KG1 (cell line): ENCODE measurements at places on chromosomes 3 and 15.

DNA sequence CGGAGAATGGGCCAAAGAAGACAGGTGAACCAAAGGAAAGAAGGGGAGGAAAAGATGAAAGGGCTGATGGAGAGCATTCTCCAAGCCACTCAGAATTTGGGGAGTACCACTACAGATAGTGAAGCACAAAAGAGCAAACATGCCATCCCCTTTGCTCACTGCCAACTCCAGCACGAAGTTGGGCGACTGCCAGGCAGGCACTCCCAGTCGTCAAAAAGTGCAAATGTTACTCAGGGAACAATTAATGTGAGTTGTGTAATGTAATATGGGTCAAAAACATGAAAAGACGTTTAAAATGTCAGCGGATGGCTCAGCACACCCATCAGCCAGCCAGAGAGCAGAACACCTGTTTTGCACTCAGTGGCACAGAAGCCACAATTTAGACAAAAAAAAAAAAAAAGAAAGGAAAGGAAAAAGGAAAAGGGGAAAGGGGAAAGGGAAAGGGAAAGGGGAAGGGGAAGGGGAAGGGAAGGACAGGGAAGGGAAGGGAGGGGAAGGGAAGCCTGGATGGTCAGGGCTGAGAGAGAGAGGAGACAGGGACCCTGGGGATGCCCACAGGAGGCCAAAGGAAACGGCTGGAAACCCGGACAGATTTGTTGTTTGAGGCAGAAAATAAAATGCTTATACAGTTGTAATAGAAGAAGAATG is 82.7 kb downstream of the COL8A1 start:
- no peak for DNase-seq

DNA sequence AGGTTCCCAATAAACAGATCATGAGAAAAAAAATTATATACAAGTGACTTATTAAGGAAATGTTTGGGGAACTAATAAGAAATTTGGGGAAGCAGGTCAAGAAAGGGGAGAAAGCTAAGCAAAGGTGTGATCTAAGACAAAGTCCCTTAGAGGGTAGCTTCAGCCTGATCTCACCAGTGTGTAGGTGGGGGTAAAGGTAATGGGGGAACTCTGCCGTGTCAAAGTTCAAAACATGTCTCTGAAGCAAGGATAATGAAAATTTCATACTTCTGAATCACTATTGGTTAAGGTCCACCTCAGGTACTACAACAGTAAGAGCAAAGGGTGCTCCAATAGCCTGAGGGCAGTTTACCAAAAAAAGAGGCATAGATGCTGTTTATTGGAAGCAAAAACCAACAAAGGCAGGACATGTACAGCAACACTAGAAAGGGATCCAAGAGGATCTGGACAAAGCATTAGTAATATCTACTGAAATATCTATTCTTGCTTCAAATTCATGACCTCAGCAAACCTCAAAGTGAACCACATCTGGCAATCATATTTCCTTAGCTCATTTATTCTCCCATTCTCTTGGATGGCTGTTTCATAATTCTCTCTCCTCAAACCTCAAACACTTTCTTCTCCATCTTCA is 6.9 kb downstream of the ACAD11 start:
- no peak for DNase-seq

DNA sequence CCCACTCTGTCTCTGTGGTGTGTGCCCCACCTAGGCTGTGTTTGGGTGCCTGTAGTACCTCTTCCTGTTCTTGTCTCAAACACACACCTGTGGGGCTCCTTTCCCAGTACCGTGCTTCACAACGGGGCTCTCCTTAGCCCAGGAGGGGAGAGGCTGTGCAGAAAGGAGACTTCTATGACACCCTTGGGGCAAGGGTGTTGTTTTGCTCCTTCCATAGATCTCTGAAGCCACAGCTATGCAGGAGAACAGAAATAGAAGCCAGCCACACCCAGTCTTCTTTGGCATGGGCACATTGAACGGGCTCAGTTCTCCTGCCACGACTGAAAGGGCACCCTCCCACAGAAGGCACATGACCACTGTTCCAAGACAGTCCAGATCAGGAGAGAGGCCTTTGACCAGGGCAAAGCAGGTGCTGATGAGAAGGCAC is 74.3 kb downstream of the LIPC start:
- DNase-seq, result no peak

DNA sequence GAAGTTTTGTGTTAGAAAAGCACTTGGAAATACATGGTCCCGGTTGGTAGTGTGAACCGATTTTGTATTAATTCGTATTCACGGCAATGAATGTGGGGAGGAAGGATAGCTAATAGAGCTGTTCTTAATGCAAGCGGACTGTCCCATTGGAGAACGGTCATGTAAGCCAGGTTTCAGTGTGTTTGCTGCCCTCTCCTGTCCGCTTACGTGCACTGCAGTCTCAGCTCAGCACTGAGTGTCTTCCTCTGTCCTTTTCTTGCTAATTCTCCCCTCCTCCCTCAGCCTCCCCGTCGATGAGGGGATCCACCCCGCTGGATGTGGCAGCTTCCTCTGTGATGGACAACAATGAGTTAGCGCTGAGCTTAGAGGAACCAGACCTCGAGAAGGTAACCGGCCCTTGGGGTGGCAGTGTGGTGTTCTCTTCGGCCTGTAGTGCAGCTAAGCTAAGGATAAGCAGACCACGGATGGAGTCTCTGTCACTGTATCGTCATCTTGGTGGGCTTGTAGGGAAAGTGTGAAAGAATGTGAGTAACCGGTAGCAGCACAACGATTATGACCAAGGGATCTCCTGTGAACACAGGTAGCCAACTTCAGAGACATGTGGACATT is 267.5 kb upstream of the CHRM5 start:
- DNase-seq, result peak; percentile 56

- no peak for DNase-seq
These were observed 132.8 kb downstream of the KCNAB1 start for GRCh38 chr3:156253150-156253549.

DNA sequence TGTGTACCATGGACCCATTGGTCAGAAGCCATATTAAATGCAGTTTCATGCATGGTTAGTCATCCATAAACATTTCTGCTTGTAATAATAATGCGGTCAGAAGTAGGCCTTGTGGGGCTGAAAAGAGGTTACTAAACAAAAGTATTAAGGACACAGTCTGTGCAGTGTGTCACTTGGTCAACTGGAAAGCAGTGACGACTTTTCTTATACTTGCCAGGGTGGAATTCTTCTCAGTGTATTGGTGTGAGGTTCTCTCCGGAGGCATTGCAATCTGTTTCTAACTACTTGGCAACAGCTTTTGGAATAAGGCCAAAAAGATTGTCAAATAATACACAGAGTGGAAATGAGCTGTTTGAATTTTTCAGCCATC is 46.8 kb downstream of the CHL1 start:
- no peak for DNase-seq

- peak; percentile 44 for DNase-seq
These were observed 9.1 kb upstream of the LIPH start for GRCh38 chr3:185561374-185561943.

DNA sequence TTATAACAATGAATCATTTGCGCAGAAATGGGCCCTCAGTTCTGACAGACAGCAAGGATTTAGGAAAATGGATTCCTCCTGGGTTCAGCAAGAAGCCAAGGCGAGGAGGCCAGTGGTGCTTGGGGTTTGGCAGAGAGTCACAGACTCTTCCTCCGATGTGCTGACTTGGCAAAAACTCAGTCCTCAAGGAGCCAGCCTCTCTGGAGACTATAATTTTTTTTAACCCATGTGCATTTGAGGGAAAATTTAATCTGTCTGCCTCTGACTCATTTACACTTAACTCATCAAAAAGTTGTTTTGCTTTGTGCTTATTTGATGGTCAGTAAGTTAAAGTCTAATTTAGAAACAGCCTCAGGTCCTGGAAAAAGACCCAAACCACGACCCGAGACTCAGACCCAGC is 34.2 kb upstream of the SLC24A5 start:
- DNase-seq, result no peak

DNA sequence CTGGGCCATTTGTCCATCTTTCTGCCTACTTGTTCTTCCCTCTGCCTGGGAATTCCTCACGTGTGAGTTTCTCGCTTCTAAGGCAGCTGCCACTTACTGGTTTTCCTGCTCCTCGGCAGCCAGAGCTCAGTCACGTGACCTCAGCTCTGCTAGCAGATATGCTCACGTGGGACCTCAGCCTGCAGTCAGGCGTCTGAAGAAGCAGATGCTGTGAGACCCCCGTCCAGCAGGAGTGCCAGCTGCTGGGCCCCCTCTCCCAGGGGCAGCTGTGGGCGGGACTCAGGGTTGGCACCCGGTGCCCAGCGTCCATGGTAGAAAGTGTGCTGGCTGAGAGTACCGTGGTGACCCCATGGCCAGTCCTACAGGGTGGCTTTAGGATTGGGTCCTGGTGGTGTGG is 161.3 kb upstream of the TLE3 start:
- DNase-seq, result peak; percentile 81

DNA sequence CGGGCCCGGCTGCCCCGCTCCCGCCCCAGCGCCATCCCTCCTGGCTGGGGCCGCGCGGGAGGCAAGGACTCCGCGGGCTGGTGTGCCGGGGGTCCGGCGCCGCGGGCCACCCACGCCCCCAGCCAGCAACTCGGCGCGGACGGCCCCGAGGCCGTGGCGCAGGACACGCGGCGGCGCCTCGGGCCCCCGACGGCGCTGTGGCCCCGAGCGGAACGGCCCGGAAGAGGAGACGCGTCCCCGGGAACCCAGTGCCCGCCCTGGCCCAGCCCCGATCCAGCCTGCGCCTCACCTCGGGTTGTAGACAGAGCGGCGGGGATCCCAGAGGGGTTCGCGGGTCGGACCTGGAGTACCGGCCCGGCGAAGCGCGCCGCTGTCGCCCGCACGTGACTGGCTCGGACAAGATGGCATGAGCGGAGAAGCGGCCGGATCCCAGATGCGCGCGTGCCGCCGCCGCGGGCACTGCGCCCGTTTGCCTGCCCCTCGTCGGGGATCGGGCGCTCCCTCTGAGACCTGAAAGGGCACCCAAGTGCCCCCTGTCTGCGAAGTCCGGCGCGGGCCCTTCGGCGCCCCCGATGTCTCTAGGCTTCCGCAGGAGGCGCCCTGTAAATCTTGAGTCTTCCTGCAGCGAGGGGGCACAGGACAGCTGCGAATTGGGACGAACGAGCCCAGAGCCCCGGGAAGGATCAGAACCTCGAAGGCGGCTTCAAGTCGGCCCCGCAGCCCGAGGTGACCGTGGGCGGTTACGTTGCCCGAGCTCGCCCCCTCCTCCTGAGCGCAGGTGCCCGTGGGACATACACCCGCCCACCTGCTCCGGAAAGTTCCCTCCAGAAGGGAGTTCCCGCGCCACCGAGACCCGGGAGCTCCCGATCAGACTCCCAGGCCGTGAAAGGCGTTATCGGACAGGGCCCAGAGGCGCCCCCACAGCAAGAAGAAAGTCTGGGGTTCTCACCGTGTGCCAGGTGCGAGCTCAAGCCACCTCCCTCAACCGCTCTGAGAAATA is 598 bp upstream of the SFMBT1 start:
- no peak for DNase-seq

DNA sequence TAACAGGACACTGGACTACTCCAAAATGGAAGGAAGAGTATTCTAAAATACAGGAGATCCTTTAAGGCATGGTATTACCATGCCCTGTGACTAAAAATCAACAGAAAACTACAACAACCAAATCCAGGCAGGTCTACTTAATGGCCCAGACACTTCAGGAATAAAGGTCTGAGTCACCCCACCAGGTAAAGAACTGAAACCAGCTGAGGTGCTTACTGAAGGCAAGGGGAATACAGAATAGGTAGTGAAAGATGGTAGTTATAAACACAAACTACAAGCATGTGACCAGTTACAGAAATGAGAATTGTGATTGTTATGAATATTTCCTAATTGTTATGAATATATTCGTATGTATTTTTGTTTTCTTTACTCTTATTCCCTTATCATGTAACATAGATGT is 13.4 kb downstream of the IFT57 start:
- DNase-seq, result no peak

- no peak for DNase-seq
These were observed 190.4 kb downstream of the FOXP1 start for GRCh38 chr3:71393093-71393492.

DNA sequence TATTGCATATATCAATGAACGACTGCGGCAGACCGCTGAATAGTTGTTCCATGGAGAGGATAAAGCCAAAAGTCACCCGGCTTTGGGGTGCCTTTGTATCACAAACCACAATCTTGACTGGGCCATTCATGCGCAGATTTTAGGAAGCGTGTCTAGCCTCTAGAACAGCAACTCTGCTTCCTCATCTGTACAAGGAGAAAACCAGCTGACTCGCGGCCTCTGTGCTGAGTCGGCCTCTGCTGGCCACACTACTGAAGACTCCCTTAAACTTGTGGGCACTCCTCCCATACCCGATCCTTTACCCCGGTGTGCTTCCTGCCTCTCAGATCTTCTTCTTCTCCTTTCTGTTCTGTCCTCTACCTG is 872 bp downstream of the DLEC1 start:
- DNase-seq, result peak; percentile 44

DNA sequence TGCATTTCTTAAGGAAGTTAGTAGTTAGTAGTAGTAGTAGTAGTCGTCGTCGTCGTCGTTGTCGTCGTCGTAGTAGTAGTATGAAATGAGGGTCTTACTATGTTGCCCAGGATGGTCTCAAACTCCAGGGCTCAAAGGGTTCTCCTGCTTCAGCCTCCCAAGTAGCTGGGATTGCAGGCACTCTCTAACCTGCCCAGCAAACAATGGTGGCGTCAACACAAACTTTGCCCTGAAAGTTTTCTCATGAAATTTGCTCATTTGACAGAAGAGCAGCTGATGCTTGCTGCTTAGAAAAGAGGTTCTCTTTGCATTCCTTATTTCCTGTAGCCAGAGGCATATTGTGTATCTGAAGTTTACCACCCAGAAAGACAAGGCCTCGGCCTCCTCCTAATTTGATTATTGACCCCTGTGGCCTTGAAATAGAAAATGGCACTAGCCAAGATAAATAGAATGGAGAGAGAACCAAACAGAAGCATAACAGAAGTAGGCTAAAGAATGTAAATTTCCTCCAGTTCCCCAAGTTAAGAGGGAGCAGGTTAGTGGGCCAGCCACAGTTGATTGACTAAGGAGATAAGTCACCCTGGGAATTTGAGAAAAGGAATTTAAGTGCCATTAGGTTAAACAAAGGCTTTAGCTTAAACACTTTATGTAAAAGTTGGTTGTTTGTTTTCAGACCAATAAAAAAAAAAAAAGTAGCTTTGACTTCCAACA is 166.2 kb upstream of the ROBO2 start:
- no peak for DNase-seq

GRCh38 chr3:116281313-116282143 is 163.8 kb downstream of the LSAMP start:
- DNase-seq, result no peak

GRCh38 chr3:104460477-104461406 is 906.0 kb upstream of the ALCAM start:
- no peak for DNase-seq

DNA sequence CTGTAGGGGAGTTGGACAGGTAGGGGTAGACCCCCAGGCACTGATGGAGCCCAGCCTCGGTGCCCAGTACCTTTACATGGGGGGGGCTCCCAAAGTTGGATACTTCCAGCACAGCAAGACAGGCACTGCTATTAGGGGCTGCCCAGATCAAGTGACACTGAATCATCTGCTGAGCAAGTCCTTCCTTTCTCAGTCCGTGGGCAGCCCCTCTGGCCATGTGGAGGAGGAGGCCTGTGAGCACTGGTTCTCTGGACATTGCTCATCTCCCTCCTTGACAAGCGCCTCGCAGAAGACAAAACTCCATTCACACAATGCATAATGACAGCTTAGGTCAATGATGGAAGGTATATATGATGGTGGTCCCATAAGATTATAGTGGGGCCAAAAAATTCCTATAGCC is 35.7 kb downstream of the EEFSEC start:
- DNase-seq, result no peak

GRCh38 chr15:85595804-85596536 is 198.8 kb downstream of the KLHL25 start:
- no peak for DNase-seq

- no peak for DNase-seq
These were observed 234.5 kb upstream of the CDIN1 start for GRCh38 chr15:36344887-36345286.

GRCh38 chr3:146148468-146148931 is 12.5 kb downstream of the PLOD2 start:
- DNase-seq, result no peak
